ENCODE measurements at places on chromosomes 3 and 15.

DNA sequence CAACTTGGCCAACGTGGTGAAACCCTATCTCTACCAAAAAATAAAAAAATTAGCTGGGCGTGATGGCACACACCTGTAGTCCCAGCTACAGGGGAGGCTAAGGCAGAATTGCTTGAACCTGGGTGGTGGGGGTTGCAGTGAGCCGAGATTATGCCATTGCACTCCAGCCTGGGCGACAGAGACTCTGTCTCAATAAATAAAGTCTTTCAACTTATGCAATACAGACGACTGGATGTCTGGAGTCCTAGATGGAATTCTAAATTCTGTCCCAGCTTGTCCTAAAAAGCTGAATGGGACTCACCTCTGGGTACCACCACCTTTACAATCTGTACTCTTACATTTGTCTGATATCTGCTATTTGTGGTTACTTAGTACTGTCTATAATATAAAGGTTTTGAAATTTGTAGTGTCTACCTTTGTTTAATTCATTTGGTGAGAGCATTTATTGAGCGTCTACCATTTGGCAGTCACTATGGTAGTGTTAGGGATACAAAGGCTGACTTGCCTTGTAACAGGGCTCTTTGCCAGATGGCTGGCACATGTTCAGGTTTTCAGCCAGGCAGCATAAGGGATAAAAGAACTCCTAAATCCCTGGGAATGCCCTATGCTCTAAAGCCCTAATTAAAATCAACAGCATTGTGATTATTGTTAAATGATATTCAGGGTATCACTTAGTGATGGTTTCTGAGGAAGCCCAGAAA is 7.2 kb upstream of the ZNF609 start:
- DNase-seq, result peak; percentile 53

DNA sequence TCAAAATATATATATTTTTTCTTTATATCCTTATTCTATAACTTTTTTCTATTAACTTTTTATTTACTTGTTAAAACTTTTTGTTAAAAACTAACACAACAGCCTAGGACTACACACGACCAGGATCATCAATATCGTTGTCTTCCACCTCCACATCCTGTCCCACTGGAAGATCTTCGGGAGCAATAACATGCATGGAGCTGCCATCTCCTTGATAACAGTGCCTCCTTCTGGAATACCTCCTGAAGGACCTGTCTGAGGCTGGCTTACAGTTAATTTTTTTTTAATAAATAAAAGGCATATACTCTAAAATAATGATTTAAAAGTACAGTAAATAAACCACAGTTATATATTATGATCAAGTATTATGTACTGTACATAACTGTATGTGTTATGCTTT is 58.9 kb downstream of the SFMBT1 start:
- DNase-seq, result peak; percentile 59

DNA sequence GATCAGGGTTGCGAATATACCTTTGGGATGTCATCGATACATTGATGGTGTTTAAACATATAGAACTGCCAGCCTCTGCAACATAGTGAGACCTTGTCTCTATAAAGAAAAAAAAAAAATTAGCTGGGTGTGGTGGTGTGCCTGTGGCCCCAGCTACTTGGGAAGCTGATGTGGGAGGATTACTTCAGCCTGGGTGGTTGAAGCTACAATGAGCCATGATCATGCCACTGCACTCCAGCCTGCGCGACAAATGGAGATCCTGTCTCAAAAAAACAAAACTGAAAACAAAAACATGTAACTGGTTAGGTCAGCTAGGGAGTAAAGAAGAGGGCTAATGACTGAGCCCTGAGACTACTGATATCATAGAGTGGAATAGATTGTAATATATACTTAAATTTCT is 30.7 kb upstream of the MGA start:
- DNase-seq, result no peak

- peak; percentile 52 for DNase-seq
These were observed 425.8 kb downstream of the ERC2 start for GRCh38 chr3:56042326-56042951.

DNA sequence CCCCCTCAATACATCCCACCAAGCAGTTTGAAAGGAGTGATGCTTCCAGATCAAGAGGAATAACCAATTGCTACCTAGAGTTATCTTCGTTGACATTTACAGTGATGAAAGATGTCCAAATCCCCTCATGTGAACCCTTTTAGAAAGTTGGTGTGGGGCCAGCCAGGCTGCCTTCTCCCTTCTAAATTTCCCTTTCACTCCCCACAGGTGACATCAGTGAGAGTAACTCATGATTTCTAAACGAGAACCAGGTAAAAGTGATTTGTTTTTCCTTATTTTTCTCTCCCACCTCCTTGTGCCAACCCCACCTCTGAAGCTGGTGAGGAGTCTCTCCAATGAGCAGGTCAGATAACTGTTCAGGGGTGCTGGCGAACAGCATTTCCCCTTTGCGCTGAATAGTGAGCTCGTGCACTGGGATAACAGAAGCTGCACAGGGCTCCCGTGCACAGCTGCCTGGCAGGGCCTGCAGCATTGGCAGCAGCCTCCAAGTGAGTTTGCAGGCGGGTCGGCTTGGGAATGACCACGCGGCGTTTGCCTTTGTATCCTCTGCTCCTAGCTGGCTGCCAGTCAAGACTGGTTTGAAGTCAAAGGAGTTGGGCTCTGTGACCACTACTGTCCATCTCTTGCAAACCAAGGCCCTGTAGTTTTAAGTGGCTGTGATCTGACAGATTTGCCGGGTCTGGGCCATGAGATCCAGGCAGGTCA is 70.2 kb upstream of the CORO2B start:
- DNase-seq, result no peak

DNA sequence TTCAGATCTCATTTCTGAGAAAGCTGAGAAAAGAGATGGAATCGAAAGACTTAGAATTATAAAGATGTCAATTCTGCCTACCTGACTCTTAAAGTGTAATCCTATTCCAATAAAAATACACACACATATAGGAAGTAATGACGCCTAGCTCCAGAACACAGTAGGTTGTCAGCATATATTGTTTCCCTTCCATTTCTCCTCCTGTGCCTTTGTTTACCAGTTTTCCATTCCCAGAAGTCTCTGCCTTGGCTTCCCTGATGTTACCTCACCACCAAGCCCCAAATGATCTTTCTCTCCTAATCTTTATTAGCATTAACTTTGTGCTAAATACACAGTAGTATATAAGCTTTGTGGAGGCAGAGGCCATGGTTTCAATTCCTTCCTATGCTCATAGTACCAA is 40.0 kb downstream of the TM4SF4 start:
- no peak for DNase-seq

DNA sequence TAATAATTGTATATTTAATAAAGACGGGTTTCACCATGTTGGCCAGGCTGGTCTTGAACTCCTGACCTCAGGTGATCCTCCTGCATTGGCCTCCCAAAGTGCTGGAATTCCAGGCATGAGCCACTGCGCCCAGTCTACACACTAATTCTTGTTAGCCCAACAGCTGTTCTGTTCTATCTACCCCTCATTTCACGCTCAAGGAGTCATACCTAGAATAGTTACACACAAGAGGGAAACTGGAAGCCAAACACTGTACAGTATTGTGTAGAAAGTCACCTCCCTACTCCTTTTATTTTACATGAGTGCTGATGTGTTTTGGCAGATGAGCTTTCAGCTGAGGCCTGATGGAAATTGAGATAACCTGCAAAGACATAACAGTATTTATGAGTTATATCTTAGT is 13.4 kb upstream of the CTDSPL2 start:
- no peak for DNase-seq

DNA sequence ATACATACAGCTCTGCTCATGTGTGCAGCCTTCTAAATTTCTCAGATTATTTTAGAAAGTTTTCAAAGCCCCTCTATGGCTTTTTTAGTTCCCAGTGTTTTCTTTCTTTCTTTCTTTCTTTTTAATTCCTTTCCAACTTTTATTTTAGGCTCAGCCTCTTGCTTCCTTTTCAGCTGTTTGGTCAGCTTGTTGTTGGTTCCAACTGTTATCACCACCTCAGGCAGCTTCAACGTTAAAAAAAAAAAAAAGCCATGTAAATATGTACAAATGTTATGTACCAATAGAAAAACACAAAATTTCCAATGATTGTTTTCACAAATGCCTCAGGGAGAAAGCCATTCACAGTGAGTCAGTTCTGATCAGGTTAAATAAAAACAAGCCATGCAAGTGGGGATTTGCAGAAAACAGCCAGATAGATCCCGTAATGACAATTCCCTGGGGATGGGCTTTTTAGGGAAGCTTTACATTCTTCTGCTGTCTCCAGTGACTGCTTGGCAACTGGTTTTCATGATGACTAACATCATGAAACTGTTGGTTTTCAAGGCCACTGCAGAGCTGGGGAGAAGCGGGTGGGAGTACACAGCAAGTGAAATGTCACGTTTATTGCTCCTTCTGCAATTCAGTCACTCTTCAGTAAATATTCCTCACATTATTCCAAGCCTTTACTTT is 908.4 kb downstream of the EPHA3 start:
- DNase-seq, result peak; percentile 82

- peak; percentile 86 for DNase-seq
These were observed 9.4 kb downstream of the NAA50 start for GRCh38 chr3:113736548-113737089.

- no peak for DNase-seq
These were observed 184.0 kb downstream of the ABHD5 start for GRCh38 chr3:43874731-43875130.

GRCh38 chr15:69505956-69506556 is 53.4 kb downstream of the RPLP1 start:
- DNase-seq, result no peak

DNA sequence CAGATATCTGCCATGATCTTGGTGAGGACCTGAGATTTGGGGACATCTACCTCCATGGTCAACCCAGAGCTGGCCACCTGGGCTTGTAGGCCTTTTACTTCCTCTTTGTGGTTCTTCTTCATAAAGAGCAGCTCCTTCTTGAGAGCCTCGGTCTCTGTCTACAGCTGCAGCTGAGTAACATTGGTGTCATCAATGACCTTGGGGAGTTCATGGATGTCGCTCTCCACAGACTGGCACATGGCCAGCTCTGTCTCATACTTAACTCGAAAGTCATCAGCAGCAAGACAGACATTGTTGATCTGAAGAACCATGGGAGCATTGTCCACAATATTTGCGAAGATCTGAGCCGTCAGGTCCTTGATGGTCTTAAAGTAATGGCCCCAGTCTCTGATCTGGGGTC is 15.7 kb upstream of the RASA2 start:
- no peak for DNase-seq

DNA sequence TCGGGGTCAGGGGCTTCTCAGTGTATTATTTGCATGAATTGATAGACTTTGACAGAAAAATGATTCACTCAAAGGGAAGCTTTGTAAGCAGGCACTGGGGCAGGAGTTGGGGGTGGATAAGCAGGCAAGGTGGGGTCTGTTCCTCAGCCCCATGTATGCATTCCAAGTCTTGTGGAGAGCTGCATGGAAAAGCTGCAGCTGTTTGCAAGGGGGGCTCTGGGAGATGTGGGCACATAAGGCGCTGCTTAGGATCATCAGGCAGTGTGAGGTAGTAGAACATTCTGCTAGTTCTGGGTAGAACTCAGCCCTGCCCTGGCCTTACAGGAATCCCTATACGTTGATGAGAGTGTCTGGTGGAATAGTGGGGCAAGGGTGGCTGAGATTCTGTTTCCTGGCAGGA is 154.2 kb upstream of the LRIG1 start:
- DNase-seq, result no peak

DNA sequence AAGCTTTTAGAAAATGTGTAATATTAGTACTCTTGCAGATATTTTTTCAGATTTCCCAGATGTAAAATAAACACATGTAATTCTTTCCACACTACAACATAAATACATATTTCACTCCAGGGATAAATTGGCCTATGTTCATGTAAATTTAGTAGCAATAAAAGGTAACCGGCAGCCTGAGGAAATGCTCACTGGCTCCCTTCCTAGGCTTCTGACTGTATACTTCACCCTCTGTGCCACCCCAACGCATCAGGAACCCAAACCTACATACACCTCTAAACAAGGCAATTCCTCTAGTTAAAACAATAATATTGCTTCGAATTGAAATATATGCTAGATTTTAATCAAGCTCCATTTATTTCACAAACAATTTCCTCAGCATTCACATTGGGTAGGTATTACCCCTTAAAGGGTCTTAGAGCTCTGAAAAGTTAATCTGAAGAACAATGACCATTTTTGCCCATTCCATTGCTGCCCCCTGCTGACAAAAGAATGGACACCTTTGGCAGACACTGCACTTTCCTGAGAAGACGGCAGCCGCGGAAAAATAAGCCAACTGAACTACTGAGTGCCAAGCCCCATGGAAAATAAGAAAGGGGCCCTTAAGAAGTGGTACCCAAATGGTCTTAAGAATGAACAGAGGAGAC is 212.5 kb downstream of the OSBPL10 start:
- peak; percentile 66 for DNase-seq

- no peak for DNase-seq
These were observed 604 bp downstream of the KCTD6 start for GRCh38 chr3:58492494-58492905.

DNA sequence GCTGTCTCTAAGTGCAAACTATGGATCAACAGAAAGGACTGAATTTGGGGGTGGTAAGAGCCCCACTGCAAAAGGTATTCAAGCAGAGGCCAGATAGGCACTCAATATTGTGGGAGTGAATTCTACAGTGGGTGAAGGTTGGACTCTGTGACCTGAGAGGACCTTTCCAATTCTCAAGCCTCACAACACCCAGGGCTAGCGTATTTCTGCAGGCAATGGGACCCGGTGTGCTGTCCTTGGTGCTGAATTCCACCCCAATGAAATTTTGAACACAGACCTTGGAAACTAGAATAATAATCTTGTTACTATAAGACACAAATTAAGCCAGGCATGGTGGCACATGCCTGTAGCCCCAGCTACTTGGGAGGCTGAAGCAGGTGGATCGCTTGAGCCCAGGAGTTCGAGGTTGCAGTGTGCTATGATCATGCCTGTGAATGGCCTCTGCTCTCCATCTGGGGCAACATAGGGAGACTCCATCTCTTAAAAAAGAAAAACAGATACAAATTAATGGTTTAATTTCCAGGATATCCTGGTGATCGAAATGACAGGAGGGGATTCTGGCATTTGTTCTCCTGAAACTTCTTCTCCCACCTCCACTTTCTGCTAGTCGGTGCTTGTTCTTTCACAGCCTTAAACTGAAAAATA is 135.4 kb downstream of the RAB11A start:
- peak; percentile 50 for DNase-seq

- peak; percentile 37 for DNase-seq
These were observed 406 bp upstream of the MPI start for GRCh38 chr15:74889390-74889882.

DNA sequence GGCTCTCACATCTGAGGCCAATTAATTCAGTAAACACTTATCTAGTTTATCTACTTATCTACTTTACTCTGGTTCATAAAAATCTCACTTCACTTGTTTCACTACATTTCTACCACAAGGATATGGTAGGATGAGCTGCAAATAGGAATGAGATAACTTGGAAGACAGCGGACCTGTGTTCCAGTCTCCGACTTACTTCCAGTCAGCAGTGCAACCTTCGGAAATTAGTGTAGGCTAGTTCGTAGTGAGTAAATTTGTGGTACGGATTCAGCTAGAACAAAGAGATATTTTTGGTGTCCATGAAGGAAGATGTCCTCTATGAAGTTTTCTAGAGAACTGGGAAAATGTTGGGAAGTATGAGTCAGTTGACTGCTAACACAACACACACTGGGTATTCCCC is 66.3 kb downstream of the TPRG1 start:
- no peak for DNase-seq
